ENCODE measurements at places on chromosomes 4 and X.

DNA sequence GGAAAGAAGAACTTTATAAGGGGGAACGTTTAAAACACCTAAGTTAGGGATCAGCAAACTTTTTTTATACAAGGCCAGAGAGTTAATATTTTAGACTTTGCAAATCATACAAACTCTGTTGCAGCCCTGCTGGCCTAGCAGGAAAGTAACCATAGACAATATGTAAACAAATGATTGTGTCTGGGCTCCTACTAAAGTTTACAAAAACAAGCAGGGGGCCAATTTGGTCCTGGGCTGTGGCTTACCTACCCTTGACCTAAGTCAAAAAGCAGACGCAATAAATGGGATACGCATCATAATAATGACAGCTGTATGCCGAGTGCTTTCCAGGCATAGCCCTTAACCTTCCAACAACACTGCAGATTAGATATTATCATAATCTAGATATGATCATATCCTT is 4.9 kb downstream of the TASL start:
- no peak for DNase-seq

GRCh38 chr4:13584481-13584880 is 40.2 kb upstream of the NKX3-2 start:
- DNase-seq = no peak

DNA sequence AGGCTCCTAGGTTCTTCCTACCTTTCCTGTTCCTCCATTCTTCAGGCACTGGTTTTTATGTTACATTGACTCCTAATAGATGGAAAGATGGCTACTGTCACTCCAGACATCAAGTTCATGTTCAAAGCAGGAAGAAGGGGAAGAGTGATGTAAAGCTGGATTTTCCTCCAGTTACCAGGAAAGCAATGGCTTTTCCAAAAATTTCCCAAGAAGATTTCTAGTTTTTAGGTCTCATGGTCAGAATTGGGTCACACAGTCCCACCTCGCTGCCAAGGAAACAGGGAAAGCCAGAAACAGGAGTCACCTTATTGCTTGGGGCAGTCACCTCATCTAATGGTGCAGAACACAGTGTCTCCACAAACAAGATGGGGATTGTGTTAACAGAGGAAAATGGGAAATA is 21.5 kb downstream of the RXFP1 start:
- DNase-seq = no peak

DNA sequence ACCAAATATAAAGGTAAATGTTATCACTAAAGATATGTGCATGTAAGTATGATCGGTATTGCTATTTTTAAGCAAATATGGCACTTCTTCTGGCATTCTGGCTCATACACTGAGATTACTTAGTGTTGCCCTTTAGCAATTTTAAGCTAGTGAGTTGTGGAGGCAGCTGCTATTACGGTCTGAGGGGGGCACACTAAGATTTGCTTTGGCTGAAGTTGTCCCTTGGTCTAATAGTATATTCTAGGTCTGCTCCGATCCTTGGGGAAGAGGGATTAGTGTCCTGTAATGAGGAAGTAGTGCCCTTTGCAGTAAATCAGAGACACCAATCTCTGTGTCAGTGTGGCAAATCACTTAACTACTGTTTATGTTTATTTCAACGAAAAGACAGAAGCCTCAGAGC is 196.5 kb upstream of the FTHL17 start:
- DNase-seq = peak; percentile 1

GRCh38 chr4:83724485-83725335 is 188.8 kb downstream of the GPAT3 start:
- DNase-seq = no peak

DNA sequence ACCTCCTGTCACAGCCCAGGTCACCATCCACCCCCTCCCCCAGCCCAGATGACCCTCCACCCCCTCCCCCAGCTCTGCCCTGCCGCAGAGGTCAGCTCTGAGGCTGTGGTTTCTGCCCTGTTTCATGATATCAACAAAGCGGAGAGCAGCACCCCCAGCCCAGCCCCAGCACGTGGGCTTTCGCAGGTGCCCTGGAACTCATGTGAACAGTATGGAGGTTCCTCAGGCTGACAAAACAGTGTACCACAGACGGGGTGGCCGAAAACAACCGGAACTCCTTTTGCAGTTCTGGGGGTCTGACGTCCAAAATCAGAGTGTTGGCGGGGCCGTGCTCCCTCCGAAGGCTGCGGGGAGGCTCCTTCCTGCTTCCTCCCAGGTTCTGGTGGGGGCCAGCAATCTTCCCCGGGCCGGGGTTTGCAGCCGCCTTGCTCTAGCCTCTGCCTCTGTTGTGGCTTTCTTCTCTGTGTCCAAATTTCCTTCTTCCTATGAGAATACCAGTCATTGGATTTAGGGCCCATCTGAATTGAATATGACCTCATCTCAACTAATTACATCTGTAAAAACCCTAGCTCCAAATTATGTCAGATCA is 7.9 kb upstream of the PSAPL1 start:
- DNase-seq = no peak

GRCh38 chr4:80178964-80179363 is 18.3 kb upstream of the PRDM8 start:
- no peak for DNase-seq

DNA sequence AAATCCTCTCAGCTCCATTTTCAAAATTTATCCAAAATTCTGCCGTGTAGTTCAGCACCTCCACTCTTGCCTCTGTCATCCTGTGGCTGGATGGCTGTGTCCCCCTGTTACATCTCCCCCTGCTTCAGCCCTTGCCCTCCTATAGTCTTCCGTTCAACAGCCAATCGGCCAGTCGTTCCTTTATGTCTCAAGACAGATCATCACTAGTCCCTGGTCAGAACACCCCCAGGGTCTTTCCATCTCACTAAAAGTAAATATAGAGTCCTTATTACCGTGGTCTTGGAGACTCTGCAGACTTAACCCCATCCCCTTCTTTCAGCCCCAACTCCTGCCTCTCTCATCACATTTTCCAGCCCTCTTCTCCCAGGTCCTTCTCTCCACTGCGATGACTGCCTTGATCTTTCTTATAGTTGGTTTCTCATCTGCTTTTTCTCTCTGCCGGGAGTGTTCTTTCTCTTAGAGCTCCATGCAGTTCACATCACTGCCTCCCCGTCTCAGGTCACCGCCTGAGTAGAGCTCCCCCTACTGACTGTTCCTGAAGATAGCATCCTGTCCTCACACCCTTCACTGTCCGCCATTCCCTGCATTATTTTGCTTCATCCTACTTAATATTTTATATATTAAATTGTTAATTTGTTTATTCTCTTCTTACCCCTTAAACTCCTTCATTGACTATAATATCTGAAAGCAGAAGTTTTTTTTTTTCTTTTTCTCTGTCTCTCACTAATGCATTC is 736.9 kb upstream of the MAGEB2 start:
- DNase-seq = no peak

- DNase-seq = no peak
These were observed 56.0 kb upstream of the BCLAF3 start for GRCh38 chrX:20046864-20047263.

DNA sequence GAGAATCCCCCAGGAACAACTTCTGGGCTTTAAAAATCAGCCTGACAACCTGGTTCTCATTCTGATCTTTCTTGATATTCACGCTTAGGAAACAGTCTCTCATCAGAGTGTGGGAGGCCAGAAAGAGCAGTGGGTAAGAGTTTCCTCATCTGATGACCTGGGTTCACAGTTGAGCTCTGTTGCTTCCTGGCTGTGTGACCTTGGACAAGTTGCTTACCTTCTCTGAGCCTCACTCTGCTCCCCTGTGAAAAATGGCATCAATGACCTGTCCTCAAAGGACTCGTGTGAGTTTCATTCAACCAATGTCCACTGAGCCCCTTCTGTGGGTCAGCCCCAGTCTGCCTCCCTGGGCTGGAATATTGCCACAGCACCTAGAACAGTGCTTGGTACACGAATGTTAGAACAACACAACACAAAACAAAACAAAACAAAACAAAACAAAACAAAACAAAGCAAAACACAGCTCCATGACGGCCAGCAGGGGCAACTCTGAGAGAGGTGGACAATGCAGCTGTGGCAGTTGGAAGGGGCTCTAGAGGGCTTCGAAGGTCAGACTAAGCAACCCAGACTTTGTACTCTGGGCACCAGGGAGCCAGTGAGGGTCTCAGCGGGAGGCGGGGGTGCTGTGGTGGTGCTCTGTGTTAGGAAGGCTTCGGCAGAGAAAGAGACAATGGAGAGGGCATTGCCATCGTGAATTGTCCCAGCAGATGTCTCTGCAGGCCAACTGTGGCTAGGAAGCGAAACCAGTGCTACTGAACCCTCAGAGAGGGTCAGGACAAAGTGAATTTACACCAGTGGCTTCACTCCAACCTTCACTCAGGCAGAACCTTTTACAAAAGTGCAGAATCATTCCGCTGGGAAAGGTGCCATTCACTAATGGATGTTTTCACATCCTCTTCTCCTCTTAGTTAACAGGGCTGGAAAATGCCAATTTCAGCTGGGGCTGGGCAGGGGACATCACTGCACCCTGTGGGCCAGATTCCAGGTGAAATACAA is 14.3 kb upstream of the C4orf50 start:
- peak; percentile 85 for DNase-seq

DNA sequence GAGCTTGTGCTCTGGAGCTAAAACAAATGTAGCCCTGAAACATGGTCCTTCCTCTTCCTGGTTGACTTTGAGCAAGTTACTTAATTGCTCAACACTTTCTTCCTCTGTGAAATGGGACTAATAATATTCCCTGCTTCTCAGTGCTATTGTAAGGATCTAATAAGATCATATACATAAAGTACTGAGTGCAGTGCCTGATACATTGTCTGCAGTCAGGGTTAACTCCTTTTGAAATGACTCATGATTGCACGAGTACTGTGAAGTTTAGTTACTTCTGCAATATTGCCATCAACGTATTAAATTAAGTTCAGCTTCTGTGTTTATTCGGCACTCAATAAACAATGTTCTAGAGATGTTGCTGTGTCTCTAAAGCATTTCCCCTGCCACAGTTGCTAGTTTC is 91.8 kb upstream of the HPRT1 start:
- no peak for DNase-seq

DNA sequence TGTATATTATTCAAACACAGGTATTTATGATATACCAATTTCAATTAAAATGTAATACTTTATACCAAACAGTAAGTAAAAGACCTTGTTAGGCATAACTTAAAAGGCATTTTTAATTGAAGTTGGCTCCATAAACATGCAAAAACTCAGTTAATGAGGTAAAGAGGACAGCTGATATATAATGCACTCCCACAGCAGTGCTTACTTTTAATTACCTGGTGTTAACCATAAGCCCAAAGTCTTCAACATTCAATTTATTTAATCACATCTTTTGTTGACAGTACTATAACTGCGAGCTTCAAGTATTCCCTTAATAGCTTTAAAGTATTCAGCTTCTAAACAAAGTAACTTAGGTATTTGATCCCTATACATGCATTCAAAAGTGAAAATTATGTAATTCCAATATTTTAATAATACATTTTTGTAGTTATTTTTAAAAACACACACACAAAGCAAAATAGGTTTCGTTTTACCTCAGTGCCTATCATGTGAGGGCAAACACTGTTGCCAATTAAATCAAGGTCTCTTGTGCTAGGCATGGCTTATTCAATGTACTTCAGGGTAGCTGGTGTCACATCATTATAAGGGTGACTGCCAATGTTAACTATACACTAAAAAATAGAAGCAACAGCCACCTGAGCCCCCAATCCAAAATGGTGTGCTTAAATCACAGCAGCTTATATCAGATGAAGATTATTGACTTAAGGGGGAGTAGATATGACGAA is 197.1 kb downstream of the LRBA start:
- no peak for DNase-seq

DNA sequence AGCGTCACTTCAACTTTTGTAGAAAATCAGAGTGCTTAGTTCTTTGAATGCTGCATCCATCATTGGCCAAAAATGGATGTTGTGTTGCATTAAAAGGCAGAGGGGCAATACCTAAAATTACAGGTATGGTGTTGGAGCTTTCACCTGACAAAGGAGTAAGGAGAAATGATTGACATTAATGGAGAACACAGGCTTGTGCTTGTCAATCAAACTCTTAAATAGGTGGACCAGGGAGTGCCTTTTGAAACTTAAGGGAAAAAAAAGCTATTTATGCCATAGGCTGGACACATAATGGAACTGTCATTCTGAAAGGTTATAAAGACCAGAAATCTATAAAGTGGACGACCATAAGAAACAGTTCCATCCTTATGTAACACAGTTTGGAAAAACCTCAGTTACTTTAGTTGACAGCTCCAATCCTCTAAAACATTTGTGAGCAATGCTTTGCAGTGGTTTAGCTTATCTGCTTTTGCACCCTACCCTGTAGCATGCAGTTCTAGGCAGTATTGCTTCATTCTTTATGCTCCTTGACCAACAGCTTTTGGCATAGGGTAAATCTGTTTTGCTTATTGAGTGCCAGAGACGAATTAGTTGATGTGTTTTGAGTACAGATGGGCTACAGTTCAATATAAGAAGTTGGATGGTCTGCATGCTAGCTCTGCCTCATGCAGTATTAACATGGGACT is 2.4 kb downstream of the HADH start:
- no peak for DNase-seq

GRCh38 chr4:164377277-164377676 is 376.7 kb upstream of the SMIM31 start:
- DNase-seq = no peak

DNA sequence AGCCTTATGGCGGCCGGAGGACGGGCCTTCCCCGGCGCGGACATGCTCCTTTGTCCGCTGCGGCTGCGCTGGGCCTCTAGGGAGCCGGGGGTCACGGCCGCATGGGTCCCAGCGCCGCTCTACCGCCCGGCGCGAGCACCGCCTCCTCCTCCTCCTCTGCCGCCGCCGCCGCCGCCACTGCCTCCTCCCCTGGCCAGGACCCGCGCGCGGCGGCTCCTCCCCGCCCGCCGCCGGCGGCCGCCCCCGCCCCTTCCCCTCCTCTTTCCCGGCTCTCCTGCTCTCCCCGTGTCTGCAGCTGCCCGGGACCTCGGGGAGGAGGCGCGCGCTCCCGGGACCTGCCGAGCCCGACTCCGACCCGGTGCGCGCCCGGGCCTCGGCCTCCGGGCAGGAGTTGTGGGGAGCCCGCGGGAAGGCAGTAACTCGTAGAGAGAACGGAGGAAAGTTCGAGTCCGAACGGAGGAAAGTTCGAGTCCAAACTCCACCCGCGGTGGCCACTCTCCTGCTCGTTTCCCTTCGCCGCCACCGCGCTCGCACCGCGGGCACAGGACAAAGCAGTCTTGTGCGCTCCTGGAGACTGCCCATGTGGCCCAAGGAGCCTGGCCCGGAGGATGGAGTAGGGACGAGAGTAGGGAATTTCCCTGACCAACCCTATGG is at the start of gene ADGRA3:
ADGRA3 (minus strand) TSS at position 179 of the 654 bp plus-strand sequence. CDS start 282 bp downstream, outside the sequence.
- DNase-seq = peak; percentile 62

DNA sequence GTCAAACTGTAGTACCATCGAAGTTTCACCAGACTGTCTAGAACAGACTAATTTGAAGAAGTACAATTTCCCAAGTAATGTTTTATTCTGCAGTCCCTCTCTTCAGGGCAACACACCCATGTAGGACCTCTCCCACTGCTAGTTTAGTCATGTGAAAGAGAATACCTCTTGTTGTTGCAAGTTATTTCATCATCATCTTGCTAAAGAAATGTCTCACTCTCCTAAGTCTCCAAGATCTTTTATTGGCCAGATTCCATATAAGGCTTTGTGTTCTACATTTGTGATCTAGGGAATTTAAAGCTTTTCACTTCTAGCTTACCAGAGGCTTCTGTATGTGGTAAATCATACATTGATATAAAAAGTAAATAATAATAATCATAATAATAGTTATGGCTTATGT is 745.3 kb upstream of the MAGEB2 start:
- no peak for DNase-seq

GRCh38 chr4:14087459-14087858 is 459.9 kb upstream of the BOD1L1 start:
- no peak for DNase-seq
